ENCODE measurements at places on chromosomes 13 and 19.

- no peak for DNase-seq
Measured at GRCh38 chr13:20140487-20140886, 20.4 kb downstream of the GJA3 start.

DNA sequence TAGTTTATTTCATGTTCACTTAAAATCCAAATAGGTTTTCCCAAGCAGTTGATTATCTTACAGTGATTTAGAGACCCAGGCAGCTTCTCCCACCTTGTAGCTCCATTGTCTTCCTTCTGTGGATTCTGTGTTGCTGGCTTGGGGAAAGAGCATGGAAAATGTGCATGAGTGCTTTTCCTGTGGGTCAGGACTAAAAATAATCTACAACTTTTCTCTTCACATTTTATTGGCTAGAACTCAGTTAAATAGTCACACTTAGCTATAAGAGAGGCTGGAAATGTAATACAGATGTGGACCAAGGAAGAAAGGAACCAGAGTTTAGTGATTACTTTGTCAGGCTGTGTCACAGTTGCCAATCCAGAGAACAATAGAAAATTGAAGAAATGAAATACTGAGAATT, 198.8 kb downstream of the NBEA start:
- no peak for DNase-seq

DNA sequence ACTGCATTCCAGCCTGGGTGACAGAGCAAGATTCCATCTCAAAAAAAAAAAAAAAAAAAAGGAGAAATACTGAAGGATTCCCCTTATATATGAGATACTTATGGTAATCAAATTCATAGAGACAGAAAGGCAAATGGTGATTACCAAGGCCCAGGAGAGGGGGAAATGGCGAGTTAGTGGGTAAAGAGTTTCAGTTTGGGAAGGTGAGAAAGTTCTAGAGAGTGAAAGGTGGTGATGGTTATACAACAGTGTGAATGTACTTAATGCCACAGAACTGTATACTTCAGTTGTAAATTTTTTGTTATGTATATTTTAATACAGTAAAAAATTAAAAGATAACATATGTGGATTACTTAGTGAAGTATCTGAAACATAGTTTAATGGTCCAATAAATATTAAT, 90.2 kb downstream of the DHRS12 start:
- no peak for DNase-seq

GRCh38 chr19:3683405-3684053, 16.7 kb downstream of the PIP5K1C start:
- no peak for DNase-seq

DNA sequence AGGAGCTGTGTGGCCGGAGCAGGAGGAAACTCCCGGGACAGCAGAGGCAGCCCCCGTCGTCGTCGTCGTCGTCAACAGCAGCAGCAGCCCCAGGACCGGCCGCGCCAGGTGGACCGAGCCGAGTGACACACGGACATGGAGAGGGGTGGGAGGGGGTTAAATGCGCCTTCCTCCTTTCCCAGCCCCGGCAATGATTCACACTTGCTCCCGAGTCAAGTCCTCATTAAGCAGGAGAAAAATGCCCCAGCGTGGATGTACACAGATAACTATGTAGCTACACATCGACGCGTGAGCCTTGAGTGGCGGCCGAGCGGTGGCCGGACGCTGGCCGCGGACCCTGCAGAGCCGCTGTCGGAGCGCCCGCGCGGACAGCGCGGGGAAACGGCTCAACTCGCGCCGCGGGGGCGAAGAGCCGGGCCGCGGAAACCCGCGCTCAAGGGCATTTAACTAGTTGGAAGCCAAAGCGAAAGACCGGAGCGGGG, 645 bp downstream of the UBL3 start:
- DNase-seq, result peak; percentile 60
